ENCODE measurements at places on chromosomes 5 and 9.
A peak's percentile ranks its signal among the peaks of the same experiment; 100 is the strongest.

DNA sequence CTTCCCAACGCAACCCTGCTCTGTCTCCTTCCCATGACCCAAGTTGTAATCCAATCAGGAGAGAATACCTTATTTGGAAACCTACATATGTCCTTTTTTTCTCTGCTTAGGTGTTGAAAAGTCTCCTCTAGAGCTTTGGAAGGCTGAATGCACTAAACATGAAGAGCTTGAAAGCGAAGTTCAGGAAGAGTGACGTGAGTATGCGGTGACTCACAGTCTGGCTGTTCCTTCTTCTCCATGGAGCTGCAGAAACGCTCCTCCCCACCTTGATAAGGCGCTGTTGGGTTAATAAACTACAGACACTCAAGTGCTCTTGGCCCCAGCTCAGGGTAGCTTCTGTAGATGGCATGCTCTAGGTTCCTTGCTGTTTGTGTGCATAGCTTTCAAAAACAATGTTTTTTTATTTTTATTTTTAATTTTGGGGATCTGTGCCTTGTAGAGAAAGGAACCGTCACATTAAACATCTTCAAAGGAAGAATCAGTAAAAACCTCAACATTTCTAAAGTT, 30.7 kb downstream of the RAI14 start:
- peak; percentile 43 for DNase-seq

DNA sequence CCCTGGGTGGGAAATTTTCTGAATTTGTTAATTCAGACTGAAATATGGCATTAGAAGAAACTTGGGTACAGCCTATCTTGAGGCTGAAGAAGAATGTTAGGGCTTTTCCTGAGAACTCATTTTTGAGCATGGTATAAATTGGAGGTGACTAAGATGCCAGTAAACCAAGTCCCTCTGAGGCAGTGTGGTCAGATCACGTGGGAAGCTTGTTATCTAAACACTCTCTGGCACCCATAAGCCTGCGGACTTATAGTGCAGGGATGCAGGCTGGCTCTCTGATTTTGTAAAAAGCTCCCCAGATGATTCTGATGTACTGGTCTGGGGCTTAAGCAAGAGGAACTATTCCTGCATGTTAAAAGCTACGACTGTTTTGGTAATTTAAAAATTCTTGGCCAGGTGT, 34.3 kb downstream of the MTMR12 start:
- DNase-seq, result no peak

DNA sequence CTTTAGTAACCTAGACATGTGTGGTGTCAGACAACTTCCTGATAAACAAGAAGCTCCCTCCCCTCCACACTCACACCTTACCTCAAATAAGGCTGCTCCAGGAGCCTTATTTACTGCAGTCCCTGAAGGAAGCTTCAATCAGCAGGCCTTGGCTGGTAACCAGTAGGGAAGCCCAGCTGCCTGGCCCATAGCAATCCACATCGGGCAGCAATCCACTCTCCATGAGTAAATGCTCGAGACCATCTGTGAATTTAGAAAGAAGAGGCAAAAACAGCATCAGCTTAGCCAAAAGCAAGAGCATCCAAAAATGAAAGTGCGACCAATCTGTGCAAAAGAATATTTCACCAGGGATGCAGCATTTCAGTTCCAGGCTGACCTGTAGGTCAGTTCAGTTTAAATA, 213.3 kb upstream of the TUSC1 start:
- DNase-seq, result no peak

DNA sequence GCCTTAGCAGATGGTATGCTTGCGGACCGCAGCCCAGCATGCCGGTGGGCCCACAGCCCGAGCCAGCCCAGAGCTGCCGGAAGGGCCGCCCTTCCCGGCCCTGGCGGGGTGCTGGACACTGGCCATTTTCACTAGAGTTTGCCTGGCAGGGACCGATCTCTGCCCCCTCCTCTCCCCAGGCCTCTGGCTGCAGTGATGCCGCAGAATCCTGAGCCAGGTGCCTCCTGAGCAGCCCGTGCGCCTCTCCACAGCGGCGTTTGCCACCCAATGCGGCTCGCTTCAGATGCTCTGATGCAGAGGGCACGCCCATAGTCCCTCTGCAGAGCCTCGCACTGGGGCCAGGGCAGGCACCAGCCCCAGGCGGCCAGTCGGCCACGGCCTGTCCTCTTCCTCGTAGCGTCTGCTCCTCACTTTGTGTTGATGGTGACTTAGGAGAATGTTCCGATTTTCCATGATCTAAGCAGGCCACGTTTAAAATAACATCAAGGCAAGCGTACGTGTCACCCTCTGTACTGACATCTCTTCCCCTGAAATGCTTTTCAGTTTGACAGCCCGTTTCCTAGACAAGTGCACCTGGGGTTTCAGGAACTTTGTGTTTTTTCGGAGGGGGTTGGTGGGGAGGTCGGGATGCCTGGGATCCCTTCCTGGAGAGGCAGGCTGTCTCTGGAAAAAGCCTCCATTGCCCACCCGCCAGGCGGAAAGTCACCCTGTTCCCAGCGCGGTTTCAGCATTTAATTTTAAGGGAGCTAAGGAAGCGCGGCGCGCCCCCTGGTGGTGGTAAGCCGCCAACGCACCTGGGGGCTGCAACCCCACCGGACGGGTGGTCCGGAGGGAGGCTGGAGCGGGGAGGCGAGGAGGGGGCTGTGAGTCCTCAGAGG, 29.8 kb upstream of the HMCN2 start:
- peak; percentile 69 for DNase-seq

- DNase-seq, result peak; percentile 70
Measured at GRCh38 chr9:112820881-112821280, 69.8 kb downstream of the SLC46A2 start.

GRCh38 chr5:159440968-159441367, 110.7 kb upstream of the IL12B start:
- DNase-seq, result no peak

GRCh38 chr9:87494970-87495471, 2.6 kb upstream of the DAPK1 start:
- DNase-seq, result peak; percentile 71

DNA sequence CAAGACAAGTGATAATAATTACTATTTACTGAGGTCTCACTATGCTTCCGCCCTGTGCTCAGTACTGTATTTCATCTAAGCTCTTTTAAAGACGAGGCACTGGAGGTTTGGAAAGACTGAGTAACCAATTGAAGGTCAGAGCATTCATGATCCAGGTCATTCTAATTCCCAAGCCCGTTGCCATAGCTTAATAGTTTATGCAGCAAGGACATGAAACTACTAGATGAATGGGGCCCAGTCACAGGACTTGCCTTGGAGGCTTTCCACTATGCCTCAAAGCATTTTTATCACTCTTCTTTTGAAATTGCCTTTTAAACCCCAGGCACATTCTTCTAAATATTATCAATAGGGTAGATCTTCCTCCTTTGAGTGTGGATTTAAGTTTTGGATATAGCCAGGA, 17.2 kb upstream of the NFIB start:
- no peak for DNase-seq

GRCh38 chr5:42720251-42720650, 36.4 kb upstream of the CCDC152 start:
- DNase-seq, result no peak

GRCh38 chr5:172005708-172006320, 624 bp downstream of the FBXW11 start:
- peak; percentile 29 for DNase-seq

- no peak for DNase-seq
Measured at GRCh38 chr5:3957658-3958057, 362.0 kb downstream of the IRX1 start.

- no peak for DNase-seq
Measured at GRCh38 chr5:175248416-175248905, 195.5 kb downstream of the DRD1 start.

DNA sequence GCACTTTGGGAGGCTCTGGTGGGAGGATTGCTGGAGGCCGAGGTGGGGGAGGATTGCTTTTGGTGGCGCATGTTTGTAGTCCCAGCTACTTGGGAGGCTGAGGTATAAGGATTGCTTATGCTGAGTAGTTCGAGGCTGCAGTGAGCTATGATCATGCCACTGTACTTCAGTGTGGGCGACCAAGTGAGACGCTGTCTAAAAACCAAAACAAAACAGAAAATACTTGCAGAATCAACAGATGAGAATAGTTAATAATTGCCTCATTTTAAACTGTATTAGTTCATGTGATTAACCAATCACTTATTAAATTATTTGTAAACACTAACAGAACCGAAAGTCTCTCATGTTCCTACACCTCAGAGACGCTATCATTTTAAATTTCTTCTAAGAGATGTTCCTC, 118.1 kb downstream of the CCDC171 start:
- DNase-seq, result no peak

- peak; percentile 15 for DNase-seq
Measured at GRCh38 chr5:142697356-142698255, 11.7 kb upstream of the FGF1 start.

- no peak for DNase-seq
Measured at GRCh38 chr9:133785753-133786370, 47.7 kb upstream of the SARDH start.

DNA sequence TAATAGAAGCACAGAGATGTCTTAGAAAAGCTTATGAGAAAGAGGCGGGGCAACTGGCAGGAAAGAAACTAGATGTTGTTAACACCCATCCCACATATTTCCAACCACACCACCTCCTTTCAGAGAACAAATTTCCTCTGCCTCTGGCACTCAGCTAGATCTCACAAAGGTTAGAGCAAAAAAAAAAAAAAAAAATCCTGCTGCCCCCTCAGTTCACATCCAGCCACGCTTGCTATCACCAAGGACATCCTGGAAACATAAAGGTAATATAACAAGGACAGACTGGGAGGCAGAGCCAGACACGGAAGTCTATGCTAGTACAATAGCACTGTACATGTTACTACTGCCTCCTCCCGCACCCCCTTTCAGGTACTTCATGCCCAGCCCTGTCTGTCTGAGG, 238.0 kb upstream of the PTGER4 start:
- no peak for DNase-seq

DNA sequence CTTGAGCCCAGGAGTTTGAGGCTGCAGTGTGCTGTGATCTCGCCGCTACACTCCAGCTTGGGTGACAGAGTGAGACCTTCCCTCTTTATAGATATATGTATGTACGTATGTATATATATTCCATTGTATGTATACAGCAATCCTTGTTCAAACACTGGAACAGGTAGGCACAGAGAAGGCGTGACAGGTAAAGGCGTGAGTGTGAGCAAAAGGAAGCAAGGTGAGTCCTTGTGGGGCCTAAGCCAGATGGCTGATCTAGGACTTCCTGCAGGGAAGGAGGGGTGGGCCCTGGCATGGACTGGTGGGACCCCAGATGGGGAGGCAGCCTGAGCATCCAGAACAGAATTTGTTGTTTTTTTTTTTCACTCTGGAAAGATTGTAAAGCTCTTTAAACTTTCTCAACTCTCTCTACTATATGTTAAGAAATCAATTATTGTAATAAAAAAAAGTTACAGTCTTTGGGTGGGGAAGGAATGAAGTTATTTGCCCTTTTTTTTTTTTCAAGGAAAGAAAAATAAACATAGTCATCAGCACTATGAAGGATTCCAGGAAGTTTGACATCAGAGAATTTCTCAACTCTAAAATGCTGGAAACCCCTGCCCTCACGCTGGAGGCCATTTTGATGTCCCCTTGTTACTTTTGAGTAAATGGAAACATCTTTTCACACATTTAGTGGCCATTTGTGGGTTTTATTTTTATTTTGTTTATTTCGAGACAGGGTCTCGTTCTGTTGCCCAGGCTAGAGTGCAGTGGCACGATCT, 38.9 kb upstream of the STXBP1 start:
- DNase-seq, result peak; percentile 89

- DNase-seq, result no peak
Measured at GRCh38 chr5:136337788-136338187, 27.6 kb downstream of the TRPC7 start.

- DNase-seq, result no peak
Measured at GRCh38 chr9:127776924-127777289, 1.6 kb downstream of the SH2D3C start.

DNA sequence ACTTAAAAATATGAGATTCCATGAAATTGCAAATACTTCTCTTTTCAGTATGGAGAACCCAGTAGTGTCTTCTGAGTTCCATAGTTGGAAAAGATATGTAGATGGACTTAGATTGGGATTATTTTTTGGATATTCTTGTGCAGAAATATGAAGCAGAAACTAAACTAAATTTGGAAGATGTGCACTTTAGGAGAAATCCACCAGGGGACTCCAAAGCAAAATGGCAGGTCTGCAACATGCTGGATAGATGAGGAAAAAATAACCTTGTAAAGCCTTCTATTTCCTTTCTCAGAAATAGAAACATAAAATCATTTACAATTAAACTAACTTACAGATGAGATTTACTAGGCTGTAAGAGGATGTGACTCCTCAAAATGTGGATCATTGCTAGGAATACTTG, 49.2 kb upstream of the MINAR2 start:
- DNase-seq, result no peak

DNA sequence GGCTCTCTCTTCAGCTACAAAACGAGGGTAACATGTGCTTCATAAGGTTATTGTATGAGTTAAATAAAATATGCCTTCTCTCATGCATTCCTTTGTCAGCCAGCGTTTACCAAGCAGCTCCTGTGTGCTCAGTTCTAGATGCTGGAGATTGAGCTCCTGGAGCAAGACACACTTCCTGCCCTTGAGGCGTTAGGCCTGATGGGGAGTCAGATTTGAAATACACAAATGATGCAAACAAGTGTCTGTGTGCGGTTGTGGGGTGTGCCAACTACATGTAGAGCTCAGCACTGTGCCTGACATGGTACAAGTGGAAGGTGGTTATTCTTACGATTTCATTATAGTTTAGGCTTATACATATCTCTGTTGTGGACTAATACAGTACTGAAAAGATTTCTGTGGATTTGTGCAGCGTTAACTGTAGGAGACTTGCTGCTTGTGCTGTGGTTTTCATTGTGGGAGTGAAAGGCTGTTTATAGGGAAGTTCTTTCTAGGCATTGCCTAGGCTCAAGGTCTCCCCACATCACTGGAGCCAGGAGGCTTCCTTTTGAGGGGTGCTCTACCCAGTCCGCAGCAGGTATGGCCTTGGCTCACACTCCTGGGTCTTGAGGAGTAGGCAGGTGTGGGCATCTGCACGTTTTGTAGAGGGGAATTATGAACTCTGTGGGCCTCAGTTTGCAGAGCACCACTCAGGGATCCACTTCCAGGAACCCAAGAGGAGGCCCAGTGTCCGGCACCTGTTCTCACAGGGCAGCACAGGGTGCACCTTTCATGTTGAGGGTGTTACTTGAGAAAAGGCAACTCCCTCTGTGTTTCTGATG, 39.8 kb upstream of the ANGPTL2 start:
- DNase-seq, result no peak

DNA sequence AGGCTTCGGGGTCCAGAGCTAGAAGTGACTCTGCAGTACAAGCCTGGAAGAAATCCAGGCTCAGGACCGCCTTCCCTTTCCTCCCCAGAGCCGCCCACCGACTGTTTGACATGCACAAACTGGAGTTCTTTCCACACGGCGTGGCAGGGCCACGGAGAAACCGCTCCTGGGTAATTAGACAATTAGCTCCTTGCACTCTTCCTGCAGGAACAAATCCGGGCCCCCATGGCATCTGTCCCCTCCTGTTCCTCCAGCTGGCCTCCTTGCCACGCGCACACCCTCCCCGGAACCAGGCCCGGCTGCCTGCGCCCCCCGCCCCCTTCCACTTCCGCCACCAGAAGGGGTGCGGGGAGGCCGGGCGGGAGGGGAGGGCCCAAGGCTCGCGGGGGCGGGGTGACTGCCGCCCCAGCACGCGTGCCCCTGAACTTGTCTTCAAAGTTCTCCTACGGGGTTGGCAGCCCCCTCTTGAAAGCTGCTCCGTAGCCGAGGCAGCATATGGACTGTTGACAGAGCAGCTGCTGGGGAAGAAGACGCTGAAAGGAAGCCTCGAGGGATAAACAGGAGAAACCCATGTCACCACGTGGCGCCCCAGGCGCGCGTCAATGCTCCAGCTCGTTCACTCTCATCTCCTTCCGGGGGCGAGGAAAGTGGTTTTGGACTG, 74.3 kb downstream of the SEC61B start:
- no peak for DNase-seq
